IPS-NIHi11 (cell line): ENCODE measurements at places on chromosomes 11 and 22.

DNA sequence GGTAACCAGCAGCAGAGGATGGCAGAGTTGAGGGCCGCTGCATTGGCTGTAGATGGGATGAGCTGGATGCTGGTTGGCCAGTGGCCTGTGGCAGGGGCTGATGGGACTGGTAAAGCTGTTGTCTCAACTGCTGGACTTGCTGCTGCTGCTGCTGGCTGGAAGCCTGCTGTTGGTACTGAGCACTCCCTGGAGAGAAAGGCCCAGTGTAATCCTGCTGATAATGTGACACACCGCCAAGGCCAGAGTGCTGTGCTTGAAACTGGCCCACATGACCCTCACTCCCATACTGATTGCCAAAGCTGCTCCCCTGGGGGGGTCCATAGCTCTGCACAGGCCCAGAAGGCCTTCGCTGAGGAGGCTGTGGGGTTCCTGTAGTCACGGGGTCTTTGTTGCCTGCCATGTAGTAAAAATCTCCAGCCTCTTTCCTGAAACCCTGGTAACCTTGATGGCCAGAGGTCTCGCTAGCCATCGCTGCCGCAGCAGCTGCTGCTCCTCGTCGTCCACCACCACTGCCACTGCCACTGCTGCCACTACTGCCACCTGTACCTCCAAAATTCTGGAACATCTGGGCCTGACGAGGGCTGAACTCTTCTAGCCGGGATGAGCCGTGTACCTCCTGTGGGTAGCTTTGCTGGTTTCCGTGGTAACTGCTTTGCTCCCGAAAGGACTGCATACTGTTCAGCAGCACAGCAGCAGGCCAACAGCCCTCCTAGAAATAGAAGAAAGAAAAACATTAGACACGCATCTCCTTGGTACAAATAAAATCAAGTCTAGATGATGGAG lies 55.6 kb downstream of the TCF20 start:
- peak; percentile 48 for DNase-seq

- no peak for DNase-seq
These were observed 25.0 kb downstream of the RAB30 start for GRCh38 chr11:83046621-83047172.

- no peak for DNase-seq
These were observed 54.1 kb upstream of the ARHGAP42 start for GRCh38 chr11:100632941-100633452.

DNA sequence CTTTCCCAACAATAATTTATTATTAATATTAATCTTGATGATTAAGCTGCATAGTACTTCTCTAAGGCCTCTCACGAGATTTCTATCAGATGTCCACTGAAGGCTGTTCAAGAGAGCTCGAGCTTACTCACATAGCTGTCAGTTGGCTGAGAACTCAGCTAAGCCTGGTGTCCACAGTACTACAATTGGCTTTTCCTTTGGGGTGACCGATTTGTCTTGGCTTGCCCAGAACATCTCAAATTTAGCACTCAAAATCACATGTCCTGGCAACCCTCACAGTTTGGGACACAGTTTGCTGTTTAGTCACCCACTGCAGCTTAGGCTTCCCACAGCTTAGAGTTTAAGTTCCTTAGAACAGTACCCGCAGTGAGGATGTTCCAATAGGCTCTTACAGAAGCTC lies 96.5 kb downstream of the LUZP2 start:
- DNase-seq, result no peak

DNA sequence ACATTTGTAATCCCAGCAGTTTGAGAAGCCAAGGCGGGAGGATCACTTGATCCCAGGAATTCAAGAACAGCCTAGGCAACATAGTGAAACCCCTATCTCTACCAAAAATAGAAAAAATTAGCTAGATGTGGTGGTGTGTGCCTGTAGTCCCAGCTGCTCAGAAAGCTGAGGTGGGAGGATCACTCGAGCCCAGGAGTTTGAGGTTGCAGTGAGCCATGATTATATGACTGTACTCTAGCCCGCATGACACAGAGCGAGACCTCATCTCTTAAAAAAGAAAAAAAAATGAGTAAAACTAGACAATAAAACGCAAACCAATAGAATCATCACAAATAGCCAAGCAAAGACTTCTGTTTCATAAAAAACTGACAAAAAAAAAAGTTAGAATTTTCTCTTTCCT lies 21.8 kb downstream of the NUCB2 start:
- no peak for DNase-seq

GRCh38 chr22:34334893-34335292 lies 414.6 kb upstream of the LARGE1 start:
- DNase-seq, result no peak

- DNase-seq, result no peak
These were observed 21.8 kb upstream of the IL17REL start for GRCh38 chr22:50034126-50035081.

DNA sequence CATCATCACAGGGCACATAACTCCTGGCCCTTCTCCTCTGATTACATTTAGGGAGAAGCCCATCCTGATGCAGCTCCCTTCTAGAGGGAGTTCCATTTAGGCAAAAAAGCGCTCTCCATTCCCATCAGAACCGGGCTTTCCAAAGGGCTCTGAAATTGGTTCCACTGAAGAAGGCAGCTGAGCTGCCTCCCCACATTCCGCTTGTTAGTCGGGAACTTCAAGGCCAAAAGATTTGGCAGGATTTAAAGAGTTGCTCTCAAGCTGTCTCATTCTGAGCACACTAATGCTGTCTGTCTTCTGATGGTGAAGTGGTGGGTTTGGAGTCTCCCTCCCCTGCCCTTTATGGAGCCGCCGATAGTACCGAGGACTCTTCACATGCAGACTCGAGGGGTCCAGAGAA lies 26.6 kb upstream of the CABP7 start:
- no peak for DNase-seq

GRCh38 chr11:68946416-68947090 lies 34.2 kb downstream of the MRGPRD start:
- DNase-seq, result no peak

- no peak for DNase-seq
These were observed 30.3 kb downstream of the RIC3 start for GRCh38 chr11:8138526-8138925.

DNA sequence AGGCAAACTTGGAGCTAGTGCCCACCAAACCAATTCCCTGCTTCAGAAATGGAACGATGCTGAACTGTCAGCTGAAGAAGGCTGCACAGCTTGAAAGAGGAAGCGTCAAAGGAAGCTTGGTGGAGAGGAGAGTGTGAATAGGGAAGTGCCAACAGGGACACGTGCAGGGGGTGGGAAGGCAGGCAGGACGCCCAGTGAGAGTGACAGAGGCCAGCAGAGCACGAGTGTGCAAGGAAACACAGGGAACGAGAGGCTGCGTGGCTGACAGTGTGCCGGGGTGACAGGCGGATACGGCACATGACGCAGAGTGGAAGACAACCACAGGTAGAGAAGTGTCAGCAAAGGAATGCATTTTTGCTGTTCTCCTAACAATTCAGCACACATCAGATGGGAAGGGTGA lies 196.4 kb downstream of the LARGE1 start:
- no peak for DNase-seq

DNA sequence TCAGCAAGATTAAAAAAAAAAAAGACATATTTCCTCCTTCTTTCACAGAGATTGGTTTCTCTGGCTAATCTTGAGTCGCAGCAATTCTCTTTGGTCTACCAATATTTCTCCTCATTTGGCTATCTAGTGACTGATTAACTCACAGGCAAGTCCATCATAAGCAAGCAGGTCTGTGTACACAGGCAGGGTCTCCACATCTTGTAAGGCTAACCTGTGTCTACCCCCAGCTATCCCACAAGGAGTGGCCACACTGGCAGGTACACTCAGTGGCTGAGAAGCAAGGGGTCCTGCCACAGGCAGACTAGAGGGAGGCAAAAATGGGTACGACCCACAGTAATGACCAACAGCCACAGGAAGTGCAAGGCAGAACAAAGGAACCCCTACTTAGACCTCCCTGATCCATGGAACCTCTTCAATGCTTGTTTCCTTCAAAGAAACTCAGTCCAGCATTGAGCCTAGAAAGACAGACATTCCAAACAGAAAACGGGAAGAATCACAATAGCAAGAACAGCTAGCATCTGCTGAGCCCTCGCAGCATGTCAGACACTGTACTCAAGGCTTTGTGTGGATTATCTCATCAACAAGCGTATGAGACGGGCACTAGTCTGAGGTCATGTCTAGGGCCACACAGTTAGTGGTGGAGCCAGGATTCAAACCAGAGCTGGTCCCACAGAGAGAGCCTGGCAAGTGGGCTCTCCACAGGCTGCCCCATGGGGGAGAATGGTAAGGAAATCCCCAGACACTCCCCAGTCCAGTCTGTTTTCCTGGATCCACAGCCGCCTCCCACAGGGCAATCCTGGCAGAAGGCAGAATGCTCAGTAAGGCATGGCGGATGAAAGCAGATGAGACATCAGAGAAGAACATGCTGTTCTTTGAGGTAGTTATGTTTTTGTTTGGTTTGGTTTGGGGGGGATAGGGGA lies 34.3 kb downstream of the PLEKHA7 start:
- DNase-seq, result no peak

DNA sequence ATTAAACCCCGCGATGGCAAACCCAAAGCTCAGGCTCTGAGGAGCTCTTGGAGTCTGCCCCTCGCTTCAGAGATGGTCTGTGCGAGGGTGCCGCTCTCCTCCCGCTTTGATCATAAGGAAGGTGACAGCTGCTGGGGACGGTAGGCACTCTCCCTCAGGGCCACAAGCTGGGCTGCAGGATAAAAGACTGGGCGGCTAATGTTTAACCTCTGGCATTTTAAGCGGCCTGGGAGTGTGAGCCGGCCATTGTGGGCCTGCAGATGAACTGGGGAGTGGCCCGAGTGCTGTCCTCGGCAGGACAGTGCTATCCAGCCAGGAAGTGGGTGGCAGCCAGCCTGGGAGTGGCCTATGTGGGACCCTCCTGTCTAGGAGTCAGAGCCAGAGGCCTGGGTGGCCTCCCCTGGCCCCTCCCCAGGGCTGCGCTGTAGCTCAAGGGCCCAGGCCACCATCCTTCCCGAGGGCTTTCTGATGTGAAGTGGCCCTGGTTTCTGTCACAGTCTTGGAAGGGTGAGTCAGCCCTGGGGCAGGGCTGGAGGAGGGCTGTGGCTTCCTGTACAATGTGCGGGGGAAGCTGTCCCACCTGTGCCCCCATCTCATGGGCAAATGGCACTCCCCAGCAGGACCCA lies 58.7 kb upstream of the PRODH start:
- no peak for DNase-seq

GRCh38 chr11:87127101-87127500 lies 89.4 kb downstream of the TMEM135 start:
- DNase-seq, result no peak

DNA sequence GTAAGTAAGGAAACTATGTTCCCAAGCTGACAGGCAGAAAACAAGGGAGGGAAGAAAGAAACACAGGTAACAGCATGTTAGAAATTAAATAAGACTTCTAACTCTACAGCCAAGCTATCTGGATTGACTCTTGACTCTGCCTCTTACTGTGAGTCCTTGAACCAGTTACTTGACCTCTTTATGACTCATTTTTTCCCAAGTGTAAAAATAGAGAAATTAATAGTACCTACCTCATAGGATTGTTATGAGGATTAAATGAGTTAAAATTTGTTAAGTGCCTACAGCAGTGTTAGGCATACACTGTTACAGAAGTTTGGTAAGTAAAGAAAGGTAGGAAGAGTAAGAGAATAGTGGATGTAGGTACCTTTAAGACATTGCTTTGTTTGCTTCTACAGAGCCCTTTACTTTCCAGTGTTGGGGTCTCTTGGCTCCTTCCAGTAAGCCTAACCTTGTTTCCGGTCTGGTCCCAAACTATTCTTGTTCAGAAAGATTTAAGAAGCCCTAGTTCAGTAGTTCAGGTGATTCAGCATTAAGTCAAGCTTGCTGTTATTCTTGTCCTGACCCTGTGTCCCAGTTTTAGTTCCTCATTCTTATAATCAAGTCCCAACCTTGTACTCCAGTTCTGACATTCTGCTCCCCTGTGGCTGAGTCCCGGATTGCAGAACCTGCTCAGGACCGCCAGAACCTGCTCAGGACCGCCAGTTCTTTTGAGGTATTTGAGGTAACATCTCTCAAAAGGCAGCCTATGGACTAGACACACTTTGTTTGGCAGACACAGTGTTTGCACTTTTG lies 963.4 kb upstream of the CCDC90B start:
- DNase-seq, result no peak

GRCh38 chr11:69520186-69520916 lies 38.9 kb downstream of the LINC01488 start:
- DNase-seq, result no peak

DNA sequence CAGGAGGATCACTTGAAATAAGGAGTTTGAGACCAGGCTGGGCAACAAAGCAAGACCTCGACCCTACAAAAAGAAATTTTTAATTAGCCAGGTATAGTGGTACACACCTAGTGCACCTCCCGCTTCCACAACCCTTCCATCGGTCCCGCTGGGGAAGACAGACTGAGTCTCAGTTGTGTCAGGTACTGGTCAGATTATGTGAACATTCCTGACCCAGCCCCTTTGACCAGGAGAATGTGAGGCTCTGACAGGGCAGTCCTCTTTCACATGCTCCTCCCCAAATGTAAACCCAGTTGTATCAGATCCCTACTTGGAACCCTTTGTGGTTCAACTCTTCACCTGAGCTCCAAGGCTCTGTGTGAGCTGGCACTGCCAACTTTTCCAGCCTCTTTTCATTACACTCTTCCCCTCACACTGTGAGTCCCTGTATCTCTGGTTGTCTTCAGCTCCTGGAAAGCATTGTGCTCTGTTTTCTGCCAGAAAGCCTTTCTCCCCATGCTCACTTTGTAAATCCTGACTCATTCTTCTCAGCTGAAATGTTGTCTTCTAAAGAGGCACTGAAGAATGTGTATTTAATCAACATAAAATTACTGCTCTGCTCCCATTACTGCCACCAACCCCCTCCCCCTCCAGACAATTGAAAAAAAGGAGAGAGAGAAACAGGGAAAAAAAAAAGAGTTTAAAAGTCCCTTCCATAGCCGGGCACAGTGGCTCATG lies 2.1 kb upstream of the TTLL12 start:
- no peak for DNase-seq

DNA sequence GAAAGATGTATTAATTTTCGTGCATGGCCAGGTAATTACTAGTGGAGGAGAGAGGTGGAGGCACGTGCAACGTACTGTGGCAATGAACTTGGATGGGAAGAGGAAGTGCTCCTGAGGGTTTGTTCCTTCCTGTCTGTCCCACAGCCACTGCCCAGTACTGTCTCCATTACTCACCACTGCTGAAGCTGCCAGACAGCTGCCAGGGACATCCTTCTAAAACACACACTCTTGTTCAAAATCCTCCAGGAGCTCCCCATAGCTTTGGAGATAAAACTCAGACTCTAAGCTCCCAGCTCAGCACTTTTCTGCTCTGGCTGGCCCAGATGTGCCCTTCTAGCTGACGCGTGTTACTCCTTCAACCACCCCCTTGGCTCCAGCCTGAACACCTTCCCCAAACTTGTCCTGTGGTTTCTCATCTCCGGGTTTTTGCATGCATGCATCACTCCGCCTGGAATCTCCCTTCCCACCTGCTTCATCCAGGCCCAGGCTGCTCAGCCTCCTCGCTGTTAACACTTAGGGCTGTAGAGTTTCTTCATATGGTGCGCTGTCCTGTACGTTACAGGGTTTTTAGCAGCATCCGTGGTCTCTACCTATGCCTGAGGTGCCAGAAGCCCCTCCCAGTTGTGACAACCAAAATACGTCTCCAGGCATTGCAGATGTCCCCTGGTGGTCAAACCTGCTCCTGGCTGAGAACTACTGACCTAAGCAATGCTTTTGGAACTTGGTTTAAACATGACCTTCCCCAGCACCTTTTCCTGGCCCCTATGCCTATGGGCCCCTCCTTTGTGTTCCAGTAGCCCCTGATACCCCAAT lies 69.5 kb downstream of the C11orf91 start:
- no peak for DNase-seq

- no peak for DNase-seq
These were observed 94.1 kb upstream of the LIN7C start for GRCh38 chr11:27600656-27601055.

- peak; percentile 52 for DNase-seq
These were observed 4.7 kb upstream of the FAM111B start for GRCh38 chr11:59102259-59102765.

- DNase-seq, result no peak
These were observed 56.1 kb upstream of the SLC22A12 start for GRCh38 chr11:64534950-64535349.
